Germinal center (tissue), 1 donor: ENCODE measurements at places on chromosomes 12 and 14.

DNA sequence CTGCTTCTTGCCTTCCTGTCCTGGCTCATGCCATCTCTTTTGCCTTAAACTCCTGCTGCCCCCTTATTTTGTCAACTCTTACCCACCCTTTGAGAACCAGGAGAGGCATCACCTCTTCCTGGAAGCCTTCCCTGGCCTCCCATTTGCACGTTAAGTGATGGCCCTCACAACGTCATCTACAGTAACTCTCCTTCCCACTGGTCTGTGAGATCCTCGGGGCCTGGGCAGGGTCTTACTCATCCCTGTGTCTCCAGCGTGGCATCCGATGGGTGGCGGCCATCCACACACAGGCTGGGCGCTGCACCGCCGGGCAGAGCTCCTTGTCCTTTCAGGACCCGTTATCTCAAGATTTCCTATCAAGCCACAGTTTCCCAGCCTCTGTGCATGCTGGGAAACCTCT lies 16.8 kb upstream of the CACNA2D4 start:
- no peak for DNase-seq

GRCh38 chr12:19909418-19909817 lies 458.9 kb upstream of the PDE3A start:
- no peak for DNase-seq

- no peak for DNase-seq
Observed at GRCh38 chr12:7695237-7695560, 376 bp downstream of the GDF3 start.

DNA sequence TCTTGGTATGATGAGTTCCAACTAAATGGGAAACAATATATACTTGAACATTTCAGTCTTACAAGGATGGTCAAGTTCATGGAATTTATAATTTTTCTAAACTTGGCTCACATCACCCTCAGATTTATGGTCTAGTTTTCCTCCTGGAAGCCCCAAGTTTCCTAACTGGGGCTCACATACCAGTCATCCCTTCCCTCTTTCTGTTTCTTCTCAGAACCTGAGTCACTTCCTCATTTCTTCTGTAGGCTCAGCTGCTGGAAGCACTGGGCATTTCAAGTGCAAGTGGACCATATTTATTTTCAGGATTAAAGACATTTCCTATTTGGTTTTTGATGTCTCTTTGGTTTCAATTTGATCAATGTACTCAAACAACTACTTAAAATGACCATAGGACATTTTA lies 55.4 kb downstream of the GRIP1 start:
- no peak for DNase-seq

- DNase-seq, result no peak
Observed at GRCh38 chr14:50961605-50962221, 17.4 kb upstream of the PYGL start.

DNA sequence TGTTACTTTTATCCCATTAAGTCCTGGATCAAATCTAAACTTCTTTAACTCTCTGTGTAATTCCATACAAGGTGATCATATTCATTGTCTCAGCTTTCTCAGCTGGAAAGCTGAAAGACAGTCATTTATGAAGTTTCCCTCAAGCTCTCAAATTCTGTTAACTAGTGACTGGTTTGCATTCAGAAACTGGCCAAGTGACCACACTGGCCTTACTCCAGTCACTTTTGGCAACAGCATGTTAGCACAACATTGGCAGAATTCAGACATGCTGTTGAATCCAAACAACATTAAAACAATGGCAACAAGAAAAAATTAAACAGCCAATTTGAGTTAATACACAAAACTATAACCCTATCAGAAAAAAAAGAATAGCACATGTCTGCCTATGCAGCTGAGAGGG lies 343.3 kb downstream of the MDGA2 start:
- DNase-seq, result no peak
